NK-92 treated with Interleukin-12 subunit alpha and Interleukin-12 subunit beta, amount 100 ng/mL, for 24 hours (cell line): ENCODE measurements at places on chromosomes 1 and 21.

DNA sequence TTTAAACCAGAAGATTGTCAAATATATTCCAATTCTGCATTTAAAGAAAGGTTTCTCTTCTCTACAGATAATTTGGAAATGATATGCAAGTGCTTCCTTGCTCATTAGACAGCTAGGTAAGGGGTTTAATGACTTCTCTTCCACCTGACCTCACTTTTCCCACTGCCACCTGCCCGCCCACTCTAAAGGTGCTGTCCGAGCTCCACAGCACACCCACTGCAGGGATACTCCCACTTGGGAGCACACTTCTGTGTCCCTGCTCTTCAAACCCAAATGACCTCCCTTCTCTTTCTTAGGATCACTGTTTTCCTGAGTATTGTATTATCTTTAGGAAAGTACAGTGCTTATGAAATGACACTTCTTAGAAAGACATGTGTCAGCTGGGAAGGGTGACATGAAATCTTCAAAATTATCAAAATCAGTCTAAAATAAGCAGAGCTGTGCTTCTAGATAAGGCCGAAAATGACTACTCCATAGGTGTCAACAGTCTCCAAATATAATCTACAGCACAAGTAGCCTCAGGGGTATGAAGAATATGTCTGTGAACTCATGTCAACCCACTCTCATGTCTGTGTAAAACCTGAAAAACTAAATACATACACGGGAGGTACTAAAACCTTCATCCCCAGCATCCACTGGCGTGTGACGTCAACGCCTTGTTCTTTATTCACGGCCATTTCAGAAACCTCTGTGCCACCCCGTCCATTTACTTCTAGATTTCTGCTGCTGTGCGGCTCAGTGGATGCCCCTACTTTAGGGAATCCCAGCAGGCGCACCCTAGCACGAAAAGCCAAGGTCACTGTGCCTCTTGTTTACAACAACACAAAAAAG, 71.0 kb downstream of the SLC45A1 start:
- no peak for DNase-seq

GRCh38 chr1:195908121-195908520, 700.1 kb downstream of the KCNT2 start:
- DNase-seq = no peak

GRCh38 chr1:203196371-203196770, 9.9 kb upstream of the CHI3L1 start:
- DNase-seq = no peak

DNA sequence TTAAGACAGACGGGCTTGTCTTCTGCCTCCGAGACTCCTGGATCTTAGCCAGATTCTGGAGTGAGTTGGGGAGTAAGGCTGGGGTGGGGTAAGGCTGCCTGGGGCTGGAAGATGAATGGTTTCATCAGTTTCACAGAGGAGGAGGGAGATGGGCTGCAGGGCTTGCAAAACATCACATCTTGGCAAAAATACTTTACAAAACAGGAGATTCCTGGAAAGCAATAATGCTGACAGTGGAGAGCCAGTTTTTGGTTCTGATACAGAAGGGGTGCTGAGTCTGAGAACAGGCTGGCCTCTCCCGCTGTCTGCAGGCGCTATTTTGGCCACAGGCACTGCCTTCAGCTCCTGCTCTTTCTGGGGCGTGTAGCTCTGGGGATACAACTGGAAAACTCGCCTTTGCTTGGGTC, 83.4 kb upstream of the KCNE2 start:
- no peak for DNase-seq

DNA sequence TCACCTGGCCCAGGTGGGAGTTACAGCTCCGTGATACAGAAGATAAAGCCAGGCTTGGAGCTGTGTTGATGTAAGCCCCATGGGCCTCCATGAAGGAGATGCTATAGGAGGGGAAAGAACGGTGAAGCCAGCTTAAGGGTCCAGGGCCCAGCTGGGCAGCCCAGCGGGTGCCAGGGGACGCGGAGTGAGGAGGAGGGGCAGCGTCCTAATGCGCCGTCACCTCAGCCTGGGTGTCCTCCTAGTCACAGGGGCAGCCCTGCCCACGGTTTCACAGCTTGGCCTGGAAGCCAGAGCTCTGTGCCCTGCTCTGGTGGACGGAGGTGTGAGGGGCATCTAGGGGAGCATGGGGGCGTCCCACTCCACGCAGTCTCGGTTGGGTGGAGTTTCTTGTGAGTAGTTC, 52.7 kb upstream of the TTC34 start:
- DNase-seq = no peak

DNA sequence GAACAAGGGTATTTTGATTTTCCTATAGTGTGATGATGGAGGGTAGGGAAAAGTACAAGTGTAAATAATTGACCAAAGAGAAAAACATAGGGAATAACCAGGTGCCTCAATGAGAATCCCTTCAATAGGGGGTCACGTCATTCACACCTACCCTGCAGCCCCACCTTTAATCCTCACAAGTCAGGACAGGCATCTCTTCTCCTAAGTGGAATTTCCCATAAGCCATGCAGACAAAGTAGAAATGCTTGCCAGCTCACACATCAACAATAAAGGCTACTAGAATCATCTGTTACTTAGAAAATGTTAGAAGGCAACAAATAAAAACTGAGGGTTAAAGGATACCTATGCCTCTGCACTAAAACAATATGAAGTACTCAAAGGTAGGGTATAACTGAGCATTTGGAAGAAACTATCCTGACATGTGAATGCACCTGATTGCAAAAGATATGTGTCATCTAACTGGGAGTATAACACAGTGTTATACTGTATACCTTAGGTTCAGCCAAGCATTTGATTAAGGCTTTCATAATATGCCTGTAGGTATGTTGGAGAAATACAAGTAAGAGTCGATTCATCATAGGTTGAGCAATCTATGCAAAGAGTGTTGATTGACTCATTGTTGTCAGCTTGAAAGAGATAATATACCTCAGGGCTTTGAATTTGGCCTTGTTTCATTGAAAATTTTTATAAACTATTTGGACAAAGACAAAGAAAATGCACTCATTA, 32.4 kb upstream of the ATP1A1 start:
- DNase-seq = no peak

GRCh38 chr1:25590096-25590824, 26.3 kb upstream of the MAN1C1 start:
- DNase-seq = no peak

DNA sequence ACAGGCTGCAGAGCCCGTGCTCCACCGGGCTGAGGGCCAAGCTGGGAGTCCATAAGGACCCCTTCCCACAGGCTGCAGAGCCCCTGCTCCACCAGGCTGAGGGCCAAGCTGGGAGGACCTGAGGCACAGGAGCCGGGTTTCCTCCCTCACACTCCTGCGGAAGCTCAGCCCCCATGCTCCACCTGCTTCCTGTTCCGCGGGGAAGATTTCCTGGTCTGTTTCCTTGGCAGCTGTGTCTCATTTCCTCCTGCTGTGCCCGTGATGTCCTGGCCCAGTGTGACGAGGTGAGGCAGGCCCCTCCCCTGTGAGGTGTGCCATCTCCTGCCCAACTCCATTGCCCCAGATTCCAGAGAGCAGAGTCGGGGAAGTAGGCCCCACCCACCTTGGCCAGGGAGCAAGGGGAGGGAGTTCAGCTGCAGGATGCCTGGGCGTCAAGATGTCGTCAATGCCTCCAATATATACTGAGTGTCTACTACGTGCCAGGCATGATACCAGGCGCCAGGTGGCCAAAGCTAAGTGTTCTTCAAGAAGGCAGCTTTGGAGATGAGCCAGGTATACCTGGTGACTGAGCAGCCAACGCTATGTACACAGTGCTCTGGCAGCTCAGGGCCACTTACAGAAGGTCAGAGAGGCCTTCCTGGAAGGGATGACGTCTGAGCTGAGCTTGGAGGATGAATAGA, 58.8 kb downstream of the NAV1 start:
- no peak for DNase-seq

DNA sequence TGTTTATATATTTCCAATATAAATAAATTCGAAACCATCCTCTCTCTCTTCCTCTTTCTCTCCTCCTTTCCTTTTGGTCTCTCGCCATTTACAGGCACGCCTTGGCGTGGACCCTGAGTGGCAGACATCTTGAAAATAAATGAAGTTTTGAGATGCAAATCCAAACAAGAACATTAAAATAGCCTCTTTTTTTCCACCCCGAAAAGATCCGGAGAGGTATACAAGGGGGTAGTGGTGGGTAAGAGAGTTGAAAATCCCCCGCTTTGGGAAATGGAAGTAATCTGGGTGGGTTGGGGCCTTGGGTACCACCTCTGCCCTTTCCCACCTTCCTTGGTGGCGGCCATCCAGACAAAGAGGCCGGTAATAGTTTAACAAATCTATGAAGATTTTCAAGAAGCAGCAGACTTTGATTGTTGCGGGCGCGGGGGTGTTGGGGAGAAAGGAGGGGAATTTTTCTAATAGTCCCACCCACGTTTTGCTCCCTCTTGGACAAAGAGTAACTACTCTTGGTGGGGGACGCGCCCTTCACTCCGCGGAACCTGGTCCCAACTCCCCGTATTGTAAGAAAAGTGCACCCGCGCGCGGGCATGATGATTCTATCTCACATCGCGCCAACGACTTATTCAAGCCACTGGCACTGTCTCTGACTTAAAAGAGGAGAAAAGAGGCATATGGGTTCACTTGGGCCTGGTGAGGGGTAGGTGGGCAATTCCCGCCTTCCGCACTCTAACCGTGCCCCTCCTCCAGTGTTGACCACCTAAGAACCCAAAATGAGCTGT, 4.0 kb upstream of the FOXD3 start:
- DNase-seq = no peak

GRCh38 chr1:30618335-30618747, 105.0 kb downstream of the MATN1 start:
- DNase-seq = no peak

DNA sequence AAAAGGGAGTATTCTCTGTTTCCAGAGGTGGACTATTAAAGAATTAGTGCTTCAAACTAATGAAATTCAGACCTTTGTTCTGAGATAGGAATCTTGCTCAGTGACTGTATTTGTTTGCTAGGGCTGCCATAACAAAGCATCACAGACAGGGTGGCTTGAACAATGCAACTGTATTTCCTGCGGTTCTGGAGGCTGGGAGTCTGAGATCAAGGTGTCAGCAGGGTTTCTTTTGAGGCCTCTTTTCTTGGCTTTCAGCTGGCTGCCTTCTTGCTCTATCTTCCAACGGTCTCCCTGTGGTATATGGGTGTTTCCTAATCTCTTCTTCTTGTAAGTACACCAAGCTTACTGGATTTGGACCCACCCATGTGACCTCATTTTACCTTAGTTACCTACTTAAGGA, 264.6 kb upstream of the PROX1 start:
- DNase-seq = no peak

DNA sequence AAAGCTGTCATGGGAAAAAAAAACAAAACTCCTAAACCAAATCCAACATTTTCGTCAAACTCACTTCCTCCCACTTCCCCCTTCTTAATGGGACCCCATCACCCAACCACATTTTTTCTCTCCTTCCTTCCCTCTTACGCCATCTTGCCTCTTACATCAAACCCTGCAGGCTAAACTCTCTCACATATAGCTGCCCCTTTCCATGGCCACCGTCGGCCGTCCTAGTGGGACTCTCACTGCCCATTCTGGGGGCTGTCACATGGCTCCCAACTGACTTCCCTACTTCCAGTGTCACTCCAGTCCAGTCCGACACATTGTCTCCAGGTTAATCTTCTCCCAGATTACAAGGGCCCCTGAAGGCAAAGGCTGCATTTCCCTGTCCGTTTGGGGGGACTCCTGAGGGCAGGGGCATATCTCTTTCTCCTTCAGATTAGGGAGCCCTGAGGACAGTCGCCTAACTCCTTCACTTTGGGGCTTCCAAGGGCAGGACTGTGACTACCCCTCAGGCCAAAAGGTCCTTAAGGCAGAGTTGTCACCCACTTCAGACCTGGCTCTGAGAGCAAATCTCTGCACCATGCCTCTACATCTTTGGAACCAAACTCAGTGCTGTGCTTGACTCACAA, 658 bp downstream of the UBXN11 start:
- DNase-seq = no peak

GRCh38 chr1:154154534-154155191, at the start of gene NUP210L:
TSS of gene NUP210L (minus strand) at chr1:154155073.
- no peak for DNase-seq

DNA sequence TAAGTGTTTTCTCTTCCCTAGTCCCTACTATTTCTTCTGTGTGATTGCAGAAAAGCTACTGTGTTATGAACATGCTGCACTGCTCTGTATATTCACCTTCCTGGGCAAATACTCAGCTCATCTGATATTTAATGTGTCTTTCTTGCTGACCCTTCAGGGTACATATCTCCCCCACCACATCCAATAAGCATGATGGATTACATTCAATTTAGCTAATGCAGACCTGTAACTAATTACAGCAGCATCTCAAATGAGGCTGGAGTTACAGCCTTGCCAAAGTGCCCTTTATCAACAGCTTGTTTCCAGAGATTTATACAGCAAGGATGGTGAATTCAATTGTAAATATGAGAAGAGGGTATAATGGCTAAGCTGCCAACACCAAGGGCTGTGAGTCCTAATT, 144.0 kb downstream of the KCNH1 start:
- DNase-seq = no peak
